K562 (cell line): ENCODE measurements at places on chromosomes 13 and 19. TPM values are rescaled to one million over a fixed set of nuclear protein-coding genes. Genes with fewer than 3 reads are reported as not detected.

DNA sequence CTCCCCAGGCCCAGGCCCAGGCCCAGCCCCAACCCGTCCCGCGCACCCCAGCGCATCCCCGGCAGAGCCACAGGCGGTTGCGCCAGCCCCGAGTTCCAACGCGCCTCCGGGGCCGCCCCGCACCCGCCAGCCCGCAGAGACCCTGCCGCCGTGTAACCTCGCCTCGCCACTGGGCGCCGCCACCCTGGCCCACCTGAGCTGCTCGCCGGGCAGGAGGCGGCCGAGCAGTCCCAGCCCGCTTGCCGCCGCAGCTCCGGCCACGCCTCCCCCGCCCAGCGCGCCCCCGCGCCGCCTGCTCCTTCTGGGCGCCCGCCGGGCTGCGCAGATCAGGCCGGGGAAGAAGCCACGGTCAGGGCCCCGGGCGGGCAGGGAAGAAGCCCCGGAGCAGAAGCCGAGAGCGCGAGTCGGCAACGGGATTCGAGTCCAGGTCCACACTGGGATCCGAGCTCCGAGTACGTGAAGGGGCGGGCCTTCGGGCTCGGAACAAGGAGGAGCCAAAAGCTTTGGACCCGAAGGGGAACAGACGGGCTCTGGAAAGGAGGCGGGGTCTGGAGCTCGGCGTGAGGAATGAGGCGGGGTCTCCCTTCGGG, at the start of gene MBOAT7:
Gene MBOAT7, minus strand, starts transcription at position 436 of the 590 bp plus-strand sequence. CDS start 1,072 bp downstream, outside the sequence.
- DNase-seq: no peak

GRCh38 chr13:114105521-114106225, 26.8 kb downstream of the RASA3 start:
- no peak for DNase-seq

DNA sequence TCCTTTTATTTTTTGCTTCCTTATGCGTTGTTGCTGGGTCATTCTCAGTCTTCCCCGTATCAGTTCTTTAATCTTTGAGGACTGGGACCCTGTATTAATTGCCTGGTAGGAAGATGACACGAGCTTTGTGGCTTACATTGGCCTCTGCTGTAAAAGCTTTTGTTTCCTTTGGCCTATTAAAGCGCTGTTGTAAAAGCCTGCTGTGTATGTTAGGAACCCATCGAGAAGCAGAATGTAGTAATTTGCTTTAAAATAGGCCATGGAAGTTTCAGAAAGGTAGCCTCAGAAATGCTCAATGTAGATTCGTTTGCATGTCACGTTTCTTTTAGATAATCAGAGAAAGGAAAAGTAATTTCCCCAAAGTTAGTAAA, 257.5 kb upstream of the STARD13 start:
- DNase-seq: no peak

DNA sequence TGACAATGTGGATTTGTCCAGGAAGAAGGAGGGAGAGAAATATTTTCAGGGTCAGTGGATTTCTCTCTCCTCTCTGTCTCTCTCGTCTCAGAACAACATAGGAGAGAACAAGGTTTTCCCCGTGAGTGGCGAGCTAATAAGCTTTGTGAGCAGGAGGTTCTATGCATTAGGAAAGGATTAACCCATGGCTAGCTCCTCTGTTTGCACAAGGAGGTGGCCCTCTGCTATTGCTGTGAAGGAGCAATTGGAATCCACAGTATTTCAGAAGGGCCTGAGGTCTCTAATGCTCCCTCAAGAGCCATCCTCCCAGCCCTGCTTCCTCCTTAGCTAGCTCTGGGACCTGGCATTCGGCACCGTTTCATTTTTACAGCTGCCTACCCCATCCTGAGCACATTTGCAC, 288.9 kb upstream of the MAB21L1 start:
- no peak for DNase-seq

DNA sequence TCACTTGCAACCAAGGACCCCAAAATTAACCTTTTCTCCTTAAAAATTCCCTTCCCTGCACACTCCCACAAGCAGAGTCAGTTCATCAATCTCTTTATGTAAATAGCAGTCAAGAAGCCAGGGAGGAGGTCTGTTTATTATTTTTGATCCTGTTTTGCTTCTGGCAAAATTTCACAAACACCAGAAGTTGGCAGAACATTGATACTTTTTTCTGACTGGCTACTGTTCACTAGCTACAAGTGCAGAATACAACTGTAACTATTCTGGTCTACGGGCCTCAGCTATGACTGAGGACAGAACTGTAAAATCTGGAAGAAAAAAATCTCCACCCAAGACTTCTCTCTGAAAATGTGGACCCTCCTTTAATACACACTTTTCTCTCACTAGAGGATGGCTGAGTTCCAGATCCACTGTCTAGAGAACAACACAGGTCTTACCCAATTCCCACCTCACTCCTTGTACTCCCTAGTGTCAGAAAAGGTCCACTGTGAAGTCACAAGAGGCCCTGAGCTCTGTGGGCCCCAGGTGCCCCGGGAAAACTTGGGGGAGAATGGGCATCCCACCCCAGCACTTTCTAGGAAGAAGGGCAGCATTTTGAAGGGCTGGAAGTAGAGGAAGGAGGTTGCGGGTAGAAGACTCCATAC, 14.5 kb downstream of the STARD13 start:
- DNase-seq: no peak

GRCh38 chr19:1267477-1268225, 1.5 kb upstream of the CIRBP start:
- DNase-seq: no peak

DNA sequence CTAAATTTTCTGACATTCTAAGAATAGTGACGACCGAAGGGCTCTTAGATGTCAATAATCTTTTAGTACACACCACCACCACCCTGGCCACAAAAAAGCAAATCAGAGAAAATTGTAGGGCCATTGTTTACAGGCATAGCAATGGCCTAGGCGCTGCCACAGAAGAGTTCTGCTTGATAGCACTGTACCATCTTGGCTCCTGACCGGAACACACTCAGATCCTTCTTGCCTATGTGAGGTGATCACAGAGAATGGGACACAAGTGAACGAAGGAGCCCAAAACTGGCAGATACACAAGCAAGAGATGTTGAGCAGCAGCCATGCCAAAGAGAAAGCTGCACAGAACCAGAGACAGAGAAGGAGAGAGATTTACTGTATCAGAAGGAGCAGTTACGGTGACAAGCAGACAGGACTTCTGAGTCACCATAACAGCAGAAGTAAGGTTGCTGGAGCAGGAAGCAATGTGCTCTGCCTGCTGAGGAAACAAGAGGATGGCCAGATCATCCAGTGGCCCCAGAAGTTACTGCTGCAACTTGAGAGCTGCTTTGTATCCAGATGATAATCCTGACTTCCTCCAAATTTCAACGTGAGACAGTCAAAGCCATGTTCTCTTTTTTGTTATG, 105.2 kb downstream of the SLITRK6 start:
- DNase-seq: no peak

- peak; percentile 1 for DNase-seq
Measured at GRCh38 chr13:89695343-89696257, 1651.9 kb upstream of the MIR17HG start.

GRCh38 chr13:37187105-37187504, 81.6 kb upstream of the CSNK1A1L start:
- DNase-seq: no peak

GRCh38 chr19:44988896-44989556, 12.2 kb upstream of the RELB start:
- peak; percentile 75 for DNase-seq

GRCh38 chr13:69092615-69093322, 1014.9 kb upstream of the ATXN8OS start:
- DNase-seq: no peak

METTL21C gene
- not detected in 2 replicates for total RNA-seq

- DNase-seq: no peak
Measured at GRCh38 chr13:111335298-111335697, 14.9 kb downstream of the TEX29 start.

MRI1 gene
- total RNA-seq: 45.8 and 47.3 TPM in 2 replicates

GRCh38 chr13:27933580-27934328, 14.0 kb downstream of the PDX1 start:
- no peak for DNase-seq

PALM gene
- total RNA-seq: 6.6 and 6.9 TPM in 2 replicates

GRCh38 chr13:75173457-75174356, 308.3 kb downstream of the TBC1D4 start:
- no peak for DNase-seq

DNA sequence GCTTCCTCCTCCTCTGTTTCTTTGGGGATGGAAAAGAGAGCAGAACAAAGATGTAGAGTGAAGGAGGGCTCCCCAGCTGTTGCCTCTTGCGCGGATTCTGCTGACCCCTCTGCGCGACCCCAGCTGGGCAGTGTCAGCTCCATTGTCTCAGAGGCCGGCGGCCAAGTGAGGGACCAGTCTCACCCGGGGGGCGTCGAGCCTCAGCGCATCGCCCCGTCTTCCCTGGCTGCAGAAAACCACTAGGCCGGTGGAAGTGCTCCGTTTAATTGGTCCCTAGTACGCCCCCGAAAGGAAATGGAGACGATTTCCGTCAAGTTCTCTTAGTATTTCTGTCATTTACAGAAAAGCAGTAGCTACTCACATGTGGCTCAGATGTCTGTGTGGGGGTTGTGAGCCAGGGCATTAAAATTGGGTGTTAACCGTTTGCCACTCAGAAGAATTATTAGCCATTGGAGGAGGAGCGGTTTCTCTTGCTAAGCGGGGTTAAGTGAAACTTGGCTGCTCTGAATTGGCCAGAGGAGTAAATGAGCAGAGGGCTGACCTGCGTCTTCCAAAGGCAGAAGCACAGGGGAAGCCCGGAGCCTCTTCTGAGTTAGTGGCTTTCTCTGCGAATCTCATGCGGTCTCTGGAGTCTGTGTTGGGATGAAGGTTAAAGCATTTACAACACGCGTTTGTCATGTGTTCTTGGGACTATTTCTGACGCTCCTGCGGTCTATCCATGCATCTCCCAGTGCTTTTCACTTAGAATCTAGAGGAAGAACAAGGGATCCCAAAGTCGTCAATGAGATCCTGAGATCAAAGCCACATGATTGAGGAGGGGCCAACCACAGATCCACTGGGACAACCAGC, 132.8 kb upstream of the MYO16 start:
- DNase-seq: no peak

- no peak for DNase-seq
Measured at GRCh38 chr13:44347301-44347700, 26.3 kb upstream of the SERP2 start.

ACP5 gene
- total RNA-seq: 0.62 and 0.85 TPM in 2 replicates

DNA sequence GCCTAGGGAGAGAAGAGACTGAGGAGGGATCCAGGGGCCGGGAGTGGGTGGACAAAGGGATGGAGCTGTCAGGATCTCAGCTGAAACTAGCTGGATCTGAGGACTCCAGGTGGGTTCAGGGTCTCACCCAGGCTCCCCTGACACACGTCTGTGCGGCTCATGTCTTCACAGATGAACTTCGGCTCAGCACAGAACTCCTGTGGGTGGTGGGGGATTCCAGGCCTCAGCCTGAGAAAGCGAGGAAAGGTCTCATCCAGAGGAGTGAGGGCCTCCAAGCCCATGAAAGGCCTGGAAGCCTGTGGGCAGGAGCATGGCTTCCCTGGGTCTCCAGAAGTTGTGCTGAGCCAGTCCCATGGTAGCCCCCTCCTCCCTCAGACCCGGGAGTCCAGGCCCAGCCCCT, 1.4 kb downstream of the CAPN12 start:
- no peak for DNase-seq
